Globus pallidus (tissue), 1 donor: ENCODE measurements at places on chromosomes 6 and 20.

DNA sequence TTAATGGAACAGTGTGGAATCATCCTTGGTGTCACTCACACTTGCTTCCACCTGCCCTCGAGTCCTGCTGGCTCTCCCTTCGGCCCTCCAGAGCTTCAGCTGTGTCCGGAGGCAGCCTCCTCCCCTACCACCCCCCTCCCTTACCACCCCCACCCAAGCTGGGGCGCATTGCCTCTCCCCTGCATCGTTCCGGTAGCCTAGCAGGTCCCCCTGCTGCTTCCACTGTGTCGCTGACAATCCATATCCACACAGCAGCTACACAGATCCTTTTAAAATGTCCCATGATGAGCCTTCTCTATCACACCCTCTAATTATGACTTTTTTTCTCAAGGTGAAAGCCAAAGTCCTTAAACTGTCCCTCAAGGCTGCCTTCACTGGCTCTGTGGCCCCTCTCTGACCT, 117.6 kb downstream of the TIAM2 start:
- DNase-seq, result no peak

- no peak for DNase-seq
These were observed 35.2 kb upstream of the SLC22A2 start for GRCh38 chr6:160293844-160294243.

DNA sequence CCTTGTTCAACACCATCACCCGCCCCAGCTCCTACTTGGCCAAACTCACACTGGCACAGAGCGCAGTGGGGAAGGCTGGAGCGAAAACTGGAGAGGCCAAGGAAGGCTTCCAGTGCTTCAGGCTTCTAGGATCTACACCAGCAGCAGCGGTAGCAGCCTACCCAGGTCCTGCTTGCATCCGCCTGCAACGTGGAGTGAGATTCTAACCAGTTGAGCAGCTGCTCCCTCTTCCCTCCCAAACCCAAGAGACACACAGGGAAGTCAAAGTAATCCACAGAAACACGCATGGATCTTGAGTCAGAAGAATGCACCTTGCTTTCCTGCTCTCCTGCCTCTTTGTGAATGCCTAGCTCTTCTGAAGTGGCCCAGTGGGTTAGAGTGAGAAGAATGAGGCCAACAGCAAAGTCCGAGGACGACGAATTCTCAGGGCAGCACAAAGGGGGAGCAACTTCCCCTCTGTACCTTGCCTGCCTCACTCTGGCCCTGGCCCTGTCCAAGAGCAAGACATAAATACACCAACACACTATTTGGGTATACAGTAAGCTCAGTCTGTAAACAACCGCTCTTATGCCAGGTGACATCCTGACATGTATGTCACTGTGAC, 95.9 kb upstream of the FOXQ1 start:
- no peak for DNase-seq

DNA sequence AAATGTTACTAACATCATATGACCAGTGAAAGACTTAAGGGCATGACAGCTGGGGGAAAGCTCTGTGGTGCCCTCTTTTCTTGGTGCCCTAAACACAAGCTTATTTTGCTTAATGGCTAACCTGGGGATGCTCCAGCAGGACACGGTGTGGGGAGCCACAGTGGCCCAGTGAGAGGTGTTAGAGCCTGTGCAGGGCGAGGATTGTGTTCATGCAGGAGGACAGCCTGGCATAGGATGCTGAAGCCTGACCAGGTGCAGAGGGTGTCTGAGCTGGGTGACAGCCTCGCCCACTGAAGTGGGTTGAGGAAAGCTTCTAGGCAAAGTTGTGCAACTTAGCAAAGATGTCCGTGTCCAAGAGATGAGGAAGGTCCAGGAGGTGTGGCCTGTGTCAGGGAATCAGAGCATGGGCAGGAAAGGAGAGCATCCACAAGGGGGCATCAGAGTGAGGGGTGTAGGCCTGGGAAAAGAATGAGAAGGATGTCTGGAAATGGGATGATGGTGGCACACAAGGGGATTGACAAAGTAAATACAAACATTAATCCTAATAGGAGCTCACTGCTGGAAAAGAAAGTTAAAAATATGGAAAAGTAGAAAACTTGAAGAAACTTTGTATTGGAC, 33.9 kb downstream of the SLC17A4 start:
- peak; percentile 11 for DNase-seq

DNA sequence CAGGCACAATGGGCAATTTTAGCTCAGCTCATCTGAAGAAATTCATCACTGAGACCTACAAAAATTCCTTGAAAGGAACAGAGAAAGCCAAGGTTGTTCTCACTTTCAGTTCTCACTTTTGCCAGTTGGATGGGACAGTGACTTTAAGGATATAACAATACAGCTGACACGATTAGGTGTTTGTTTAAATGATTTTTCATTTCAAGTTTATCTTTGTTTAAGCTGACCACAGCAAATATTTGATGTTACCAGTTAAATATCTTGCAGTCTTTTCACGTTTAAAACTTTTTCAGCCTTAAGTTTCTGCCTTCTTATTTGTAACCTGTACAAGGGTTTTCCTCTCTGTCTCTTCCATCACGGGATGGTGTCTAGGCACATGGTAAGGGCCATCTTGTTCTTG, 93.6 kb downstream of the PLCB1 start:
- no peak for DNase-seq

GRCh38 chr20:43448748-43449535, 8.8 kb upstream of the SRSF6 start:
- peak; percentile 58 for DNase-seq
